Bronchial smooth muscle cell (primary cell): ENCODE measurements at places on chromosomes 7 and 10. TPM values are rescaled to one million over a fixed set of nuclear protein-coding genes. Genes with fewer than 3 reads are reported as not detected.

HACD1 gene
- total RNA-seq, result 5.8 and 20.6 TPM in 2 replicates

HMX3 gene
- total RNA-seq, result 0.16 TPM in 1 of 2 replicates, not detected in the other

ELN gene
- total RNA-seq, result 6.5 and 19.7 TPM in 2 replicates

GIMAP8 gene
- under 0.01 TPM in 1 of 2 replicates, not detected in the other for total RNA-seq

CHAT gene
- not detected in 2 replicates for total RNA-seq
